ENCODE measurements at places on chromosomes 7 and 10.
A peak's percentile ranks its signal among the peaks of the same experiment; 100 is the strongest.

GRCh38 chr7:11650500-11650899 lies 181.5 kb downstream of the THSD7A start:
- H3K4me1 ChIP-seq: no peaks in the 10 kb centered on the region
- no peak overlapping the region for H3K27ac ChIP-seq
- H3K36me3 ChIP-seq: no peaks in the 10 kb centered on the region

DNA sequence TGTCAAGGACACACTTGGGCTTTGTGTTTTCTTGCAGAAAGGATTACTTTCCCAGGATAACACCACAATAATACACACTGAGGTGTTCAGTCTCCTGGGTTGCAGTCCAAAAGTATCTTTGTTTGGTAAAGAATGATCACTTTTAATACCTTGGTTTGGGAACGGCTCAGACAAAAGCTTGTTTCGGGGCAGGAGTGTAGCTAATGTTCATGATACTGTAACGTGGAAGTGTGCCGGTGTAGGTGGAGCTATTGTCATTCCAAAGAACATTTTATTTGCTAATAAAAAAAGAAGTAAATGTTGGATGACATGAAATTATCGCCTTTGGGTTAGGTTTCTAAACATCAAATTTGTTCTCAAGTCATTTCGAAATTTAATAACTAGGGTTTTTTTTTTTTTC lies 1.2 kb downstream of the EIF4H start:
- DNase-seq: peak; percentile 22
- H3K4me3 ChIP-seq: peak overlapping the region; percentile 93
- peaks cover 30% of the 10 kb centered on the region for H3K36me3 ChIP-seq
- H3K27me3 ChIP-seq: no peaks in the 10 kb centered on the region

DNA sequence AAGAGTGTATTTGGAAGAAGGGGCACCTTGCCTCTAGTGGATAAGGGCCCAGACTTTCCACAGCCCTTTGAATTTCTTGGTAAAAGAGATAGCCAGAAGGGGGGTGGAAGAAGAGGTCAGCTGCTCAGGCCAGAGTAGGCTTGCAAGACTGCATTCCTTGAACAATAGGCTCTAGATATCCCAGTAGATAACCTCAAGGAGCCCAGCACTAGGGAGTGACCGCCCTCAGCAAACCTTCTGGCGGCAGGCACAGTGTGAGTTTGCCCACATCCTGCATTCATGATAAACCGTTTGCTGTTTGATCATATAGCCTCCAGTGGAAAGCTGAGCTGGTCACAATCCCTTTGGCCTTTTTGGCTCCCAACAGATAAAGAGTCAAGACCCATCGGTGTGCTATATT lies 70.5 kb downstream of the NPY start:
- no peak for DNase-seq
- H3K27me3 ChIP-seq: no peaks in the 10 kb centered on the region
- H3K4me1 ChIP-seq: no peaks in the 10 kb centered on the region
- no peak overlapping the region for H3K27ac ChIP-seq
- no peak overlapping the region for H3K4me3 ChIP-seq

DNA sequence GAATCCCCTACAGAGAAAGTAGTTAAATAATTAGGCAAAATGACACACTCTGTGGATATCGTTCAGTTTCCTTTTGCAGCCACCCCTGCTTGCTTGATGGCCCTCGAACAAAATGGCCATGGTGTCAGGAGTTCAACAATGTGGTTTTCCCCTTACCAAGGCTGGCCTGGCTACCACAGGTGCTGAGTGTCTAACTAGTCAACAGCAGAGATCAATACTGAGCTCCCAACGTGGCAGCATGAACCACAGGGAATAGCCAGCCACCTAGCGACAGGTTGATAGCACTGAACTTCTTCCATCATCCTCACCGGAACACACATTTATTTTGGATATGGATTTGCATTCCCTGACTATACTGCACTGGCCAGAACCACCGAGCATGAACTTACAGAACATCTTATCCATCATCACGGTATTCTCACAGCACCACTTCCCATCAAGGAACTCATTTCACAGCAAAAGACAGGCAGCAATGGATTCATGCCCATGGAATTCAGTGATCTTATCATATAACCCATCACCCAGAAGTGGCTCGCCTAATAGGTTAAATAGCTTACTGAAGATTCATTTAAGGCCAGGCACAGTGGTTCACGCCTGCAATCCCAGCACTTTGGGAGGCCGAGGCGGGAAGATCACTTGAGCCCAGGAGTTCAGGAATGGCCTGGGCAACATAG lies 6.3 kb downstream of the C10orf67 start:
- peaks cover 6% of the 10 kb centered on the region for H3K4me1 ChIP-seq
- H3K27ac ChIP-seq: no peak overlapping the region
- H3K36me3 ChIP-seq: peaks cover 3% of the 10 kb centered on the region
- H3K4me3 ChIP-seq: no peak overlapping the region

DNA sequence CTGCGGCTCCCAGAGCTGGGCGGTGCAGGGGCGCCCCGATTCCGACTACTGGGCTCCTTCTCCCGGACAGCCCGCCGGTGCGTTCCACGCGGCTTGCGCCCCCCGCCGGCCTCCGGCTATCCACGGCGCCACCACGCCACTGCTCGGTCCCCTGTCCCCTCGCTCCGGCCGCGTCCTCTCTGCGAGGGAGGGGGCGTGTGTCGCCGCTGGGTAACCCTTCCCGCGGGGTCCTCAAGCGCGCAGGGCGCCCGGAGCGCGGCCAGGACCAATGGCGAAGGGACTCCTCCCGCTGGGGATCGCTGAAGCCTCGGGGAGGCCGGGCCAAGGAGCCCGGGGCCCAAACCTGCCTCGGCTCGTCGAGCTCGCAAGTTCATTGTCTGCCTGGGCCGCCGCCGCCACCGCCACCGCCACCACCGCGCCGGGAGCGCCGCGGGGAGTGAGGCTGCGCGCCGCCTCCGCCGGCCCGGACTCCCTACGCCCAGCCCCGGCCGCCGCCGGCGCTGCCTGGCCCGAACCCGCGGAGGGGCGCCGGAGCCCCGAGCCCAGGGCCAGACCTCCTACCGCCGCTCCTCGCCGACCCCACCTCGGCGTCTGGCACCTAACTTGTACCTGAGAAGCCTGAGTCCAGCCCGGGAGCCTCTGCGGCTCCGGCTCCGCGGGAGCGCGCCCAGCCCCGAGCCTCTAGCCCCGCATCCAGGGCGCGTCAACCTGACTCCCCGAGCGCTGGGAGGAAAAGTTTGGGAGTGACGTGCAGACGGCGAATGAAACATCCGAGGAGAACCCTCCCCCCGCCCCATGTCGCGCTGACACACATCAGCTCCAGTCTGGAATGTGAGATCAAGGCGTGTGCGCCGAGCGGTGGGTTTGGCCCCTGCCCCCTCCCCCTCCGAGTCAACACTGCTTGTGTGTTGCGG lies at the start of gene CHST15:
TSS of gene CHST15 (minus strand) at position 739 of the 914 bp plus-strand sequence. CDS start 47,386 bp downstream, outside the sequence.
- H3K4me1 ChIP-seq: peaks cover 35% of the 10 kb centered on the region
- DNase-seq: peak; percentile 80
- H3K36me3 ChIP-seq: no peaks in the 10 kb centered on the region
- H3K27me3 ChIP-seq: no peaks in the 10 kb centered on the region
- peak within 1 kb of the TSS; percentile 39 for H3K27ac ChIP-seq

DNA sequence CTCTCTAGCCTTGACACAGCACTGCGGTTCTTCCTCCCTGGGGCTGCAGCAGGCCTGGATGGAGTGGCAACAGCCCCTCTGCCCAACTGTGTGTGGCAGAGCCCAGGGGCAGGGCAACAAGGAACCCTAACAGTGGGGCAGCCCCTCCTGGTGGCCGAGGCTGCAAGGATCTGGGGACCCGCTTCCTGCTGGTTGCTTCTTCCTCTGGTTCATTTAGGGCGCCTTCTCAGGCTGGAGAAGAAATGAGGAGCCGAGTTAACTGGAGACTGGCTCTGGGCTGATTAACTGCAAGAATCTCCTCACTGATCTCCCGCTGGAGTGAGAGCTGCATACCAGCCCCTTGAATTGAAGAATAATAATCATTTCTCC lies 80.1 kb upstream of the EMX2 start:
- H3K4me1 ChIP-seq: peaks cover 18% of the 10 kb centered on the region
- peaks cover 12% of the 10 kb centered on the region for H3K27me3 ChIP-seq
- peak overlapping the region; percentile 27 for H3K4me3 ChIP-seq
- peak; percentile 25 for DNase-seq

- H3K27me3 ChIP-seq: no peaks in the 10 kb centered on the region
- DNase-seq: no peak
- no peak overlapping the region for H3K27ac ChIP-seq
- H3K4me3 ChIP-seq: no peak overlapping the region
- no peaks in the 10 kb centered on the region for H3K36me3 ChIP-seq
- no peaks in the 10 kb centered on the region for H3K4me1 ChIP-seq
Observed at GRCh38 chr7:29230871-29231345, 36.3 kb downstream of the CHN2 start.

- DNase-seq: peak; percentile 73
- H3K4me1 ChIP-seq: peaks cover 3% of the 10 kb centered on the region
- H3K27ac ChIP-seq: peak overlapping the region; percentile 61
- H3K27me3 ChIP-seq: no peaks in the 10 kb centered on the region
- no peaks in the 10 kb centered on the region for H3K36me3 ChIP-seq
- H3K4me3 ChIP-seq: no peak overlapping the region
Observed at GRCh38 chr7:129569811-129570215, 41.7 kb upstream of the NRF1 start.

- no peaks in the 10 kb centered on the region for H3K36me3 ChIP-seq
- no peaks in the 10 kb centered on the region for H3K27me3 ChIP-seq
- no peak overlapping the region for H3K4me3 ChIP-seq
- H3K4me1 ChIP-seq: peaks cover 2% of the 10 kb centered on the region
- DNase-seq: peak; percentile 85
Observed at GRCh38 chr7:127776776-127777386, 124.9 kb downstream of the SND1 start.

DNA sequence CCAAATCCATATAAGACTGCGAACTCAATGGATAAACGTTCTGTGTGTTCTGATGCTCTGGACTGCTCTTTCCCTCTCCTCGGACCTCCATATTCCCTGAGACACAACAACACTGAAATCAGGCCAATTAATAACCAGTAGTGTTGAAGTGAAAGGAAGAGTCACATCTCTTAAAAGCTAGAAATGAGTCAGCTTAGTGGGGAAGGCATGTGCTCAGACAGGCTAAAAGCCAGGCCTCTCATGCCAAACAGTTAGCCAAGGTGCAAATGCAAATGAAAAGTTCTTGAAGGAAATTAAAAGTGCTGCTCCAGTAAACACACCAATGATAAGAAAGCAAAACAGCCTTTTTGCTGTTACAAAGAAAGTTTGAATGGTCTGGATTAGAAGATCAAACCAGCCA lies 29.3 kb downstream of the TNS3 start:
- peak; percentile 80 for DNase-seq
- peaks cover 13% of the 10 kb centered on the region for H3K36me3 ChIP-seq
- H3K27ac ChIP-seq: peak overlapping the region; percentile 39
- peaks cover 22% of the 10 kb centered on the region for H3K4me1 ChIP-seq

- H3K4me3 ChIP-seq: no peak overlapping the region
- DNase-seq: peak; percentile 97
- H3K4me1 ChIP-seq: peaks cover 49% of the 10 kb centered on the region
- H3K36me3 ChIP-seq: no peaks in the 10 kb centered on the region
Observed at GRCh38 chr10:119412244-119413092, 130.1 kb downstream of the RGS10 start.

DNA sequence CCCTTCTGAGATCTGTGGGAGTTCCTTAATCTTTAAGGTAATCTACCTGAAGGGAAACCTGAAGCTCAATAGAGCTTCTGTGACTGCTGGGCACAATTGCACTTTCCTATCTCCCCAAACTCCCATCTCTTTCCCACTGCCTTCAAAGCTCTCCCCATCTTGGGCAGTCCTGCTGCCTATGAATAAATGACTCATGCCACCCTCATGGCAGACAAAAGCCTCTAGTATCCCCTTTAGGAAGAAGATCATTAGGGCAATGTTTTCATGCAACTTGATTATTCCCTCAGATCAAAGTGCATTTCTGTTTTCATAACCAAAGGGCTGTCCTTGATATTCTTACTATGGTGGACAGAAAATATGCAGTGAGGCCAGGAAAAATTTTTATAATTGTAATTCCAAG lies 704.9 kb upstream of the LRRN3 start:
- no peak overlapping the region for H3K4me3 ChIP-seq
- H3K4me1 ChIP-seq: no peaks in the 10 kb centered on the region

DNA sequence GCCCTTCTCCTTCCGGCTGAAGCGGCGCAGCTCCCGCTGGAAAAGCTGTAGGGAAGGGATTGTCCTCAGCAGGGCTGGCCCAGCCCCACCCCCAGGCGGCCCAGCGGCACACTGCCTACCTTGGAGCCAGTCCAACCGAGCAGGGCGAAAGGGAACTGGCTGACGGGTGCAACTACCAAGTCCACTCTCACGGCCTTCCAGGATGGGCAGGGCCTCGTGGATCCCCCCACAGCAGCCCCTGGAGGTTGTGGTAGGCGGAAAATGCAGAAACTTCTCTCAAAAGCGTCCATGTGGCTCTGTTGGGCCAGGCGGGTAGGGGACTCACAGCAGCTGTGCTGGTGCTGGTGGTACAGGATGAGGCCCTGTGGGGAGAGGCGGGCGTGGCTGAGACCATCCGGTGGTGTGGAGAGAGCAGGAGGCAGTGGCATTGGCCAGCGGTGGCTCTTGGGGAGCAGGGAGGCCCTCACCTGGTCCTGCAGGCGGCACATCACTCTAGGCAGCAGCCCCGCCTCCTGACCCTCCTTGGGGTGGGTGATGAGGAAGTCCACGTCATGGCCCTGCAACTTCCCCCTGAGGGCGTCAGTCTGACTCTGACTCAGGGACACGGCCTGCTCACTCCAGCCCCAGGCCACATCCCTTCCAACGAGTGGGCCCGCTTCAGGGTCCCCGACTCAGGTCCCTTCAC lies 8.4 kb upstream of the PGAM2 start:
- no peak overlapping the region for H3K27ac ChIP-seq
- H3K27me3 ChIP-seq: no peaks in the 10 kb centered on the region
- peaks cover 66% of the 10 kb centered on the region for H3K36me3 ChIP-seq
- DNase-seq: no peak
- H3K4me1 ChIP-seq: peaks cover 24% of the 10 kb centered on the region

DNA sequence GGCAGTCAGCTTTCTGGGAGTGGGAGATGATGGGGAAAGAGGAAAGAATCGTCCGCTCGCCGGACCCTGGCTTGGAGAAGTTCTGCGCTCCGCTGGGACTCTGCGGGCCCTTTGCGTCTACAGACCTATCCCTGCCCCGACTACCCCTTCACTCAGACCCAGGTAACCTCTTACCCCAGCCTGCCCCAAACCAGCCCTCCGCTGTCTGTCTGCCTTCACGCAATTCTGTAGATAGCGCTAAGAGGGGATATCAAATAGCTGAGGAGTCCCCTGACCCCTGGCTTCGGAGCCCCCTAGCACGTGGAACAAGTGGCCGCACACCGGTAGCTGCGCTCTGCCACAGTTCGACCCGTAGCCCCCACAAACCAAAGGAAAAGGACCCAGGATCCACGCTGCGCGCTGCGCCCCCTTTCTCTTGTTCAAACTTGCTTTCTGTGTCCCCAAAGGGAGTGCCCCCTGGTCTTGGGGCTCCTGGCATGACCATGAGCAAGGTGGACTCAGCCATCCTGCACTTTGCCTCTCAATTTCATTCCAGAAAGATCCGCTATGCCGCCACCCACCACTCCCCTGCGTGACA lies 7.0 kb downstream of the HOXA4 start:
- DNase-seq: no peak
- H3K27ac ChIP-seq: peak overlapping the region; percentile 99
- H3K4me3 ChIP-seq: no peak overlapping the region
- peaks cover 10% of the 10 kb centered on the region for H3K36me3 ChIP-seq
- peaks cover 15% of the 10 kb centered on the region for H3K4me1 ChIP-seq
- no peaks in the 10 kb centered on the region for H3K27me3 ChIP-seq

GRCh38 chr10:12509794-12510100 lies 160.4 kb downstream of the CAMK1D start:
- H3K36me3 ChIP-seq: no peaks in the 10 kb centered on the region
- H3K4me1 ChIP-seq: peaks cover 11% of the 10 kb centered on the region
- no peak overlapping the region for H3K4me3 ChIP-seq
- H3K27ac ChIP-seq: no peak overlapping the region
- DNase-seq: no peak

All from mesenchymal stem cell (in vitro differentiated cells and primary cell).